ENCODE measurements at places on chromosomes 7 and 10.

DNA sequence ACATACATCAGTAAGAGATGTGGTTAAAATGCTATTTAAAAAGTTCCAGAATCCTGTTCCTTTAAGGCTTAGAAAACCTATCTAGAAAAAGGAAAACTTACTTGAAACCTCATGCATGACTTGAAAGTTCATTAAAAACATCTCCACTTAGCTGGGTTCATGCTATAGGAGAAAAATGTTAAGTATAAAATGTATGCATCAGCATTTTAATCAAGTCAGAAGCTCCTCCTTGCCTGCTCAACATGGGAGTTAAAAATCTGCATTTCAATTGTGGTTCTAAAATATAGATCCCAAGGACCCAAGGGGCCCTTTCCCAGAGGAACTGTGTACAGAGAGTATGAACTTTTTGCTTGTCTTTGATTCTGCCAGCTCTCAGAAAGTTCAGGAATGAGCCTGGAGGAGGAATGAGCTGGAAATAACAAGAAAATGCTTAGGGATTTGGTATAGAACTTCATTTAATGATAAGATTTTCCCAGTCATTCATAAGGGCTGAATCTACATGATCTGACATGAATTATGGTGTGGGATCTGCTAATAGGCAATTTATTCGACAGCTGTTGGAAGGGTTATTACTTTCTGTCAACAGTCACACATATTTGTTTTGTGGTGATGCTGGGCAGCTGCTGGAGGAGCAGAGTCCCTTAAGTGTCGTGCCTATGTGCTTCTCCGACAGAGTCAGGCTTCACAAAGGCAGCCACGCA, 85.6 kb upstream of the MTPN start:
- DNase-seq, result no peak

GRCh38 chr7:152035817-152036216, 10.3 kb downstream of the GALNT11 start:
- DNase-seq, result no peak

DNA sequence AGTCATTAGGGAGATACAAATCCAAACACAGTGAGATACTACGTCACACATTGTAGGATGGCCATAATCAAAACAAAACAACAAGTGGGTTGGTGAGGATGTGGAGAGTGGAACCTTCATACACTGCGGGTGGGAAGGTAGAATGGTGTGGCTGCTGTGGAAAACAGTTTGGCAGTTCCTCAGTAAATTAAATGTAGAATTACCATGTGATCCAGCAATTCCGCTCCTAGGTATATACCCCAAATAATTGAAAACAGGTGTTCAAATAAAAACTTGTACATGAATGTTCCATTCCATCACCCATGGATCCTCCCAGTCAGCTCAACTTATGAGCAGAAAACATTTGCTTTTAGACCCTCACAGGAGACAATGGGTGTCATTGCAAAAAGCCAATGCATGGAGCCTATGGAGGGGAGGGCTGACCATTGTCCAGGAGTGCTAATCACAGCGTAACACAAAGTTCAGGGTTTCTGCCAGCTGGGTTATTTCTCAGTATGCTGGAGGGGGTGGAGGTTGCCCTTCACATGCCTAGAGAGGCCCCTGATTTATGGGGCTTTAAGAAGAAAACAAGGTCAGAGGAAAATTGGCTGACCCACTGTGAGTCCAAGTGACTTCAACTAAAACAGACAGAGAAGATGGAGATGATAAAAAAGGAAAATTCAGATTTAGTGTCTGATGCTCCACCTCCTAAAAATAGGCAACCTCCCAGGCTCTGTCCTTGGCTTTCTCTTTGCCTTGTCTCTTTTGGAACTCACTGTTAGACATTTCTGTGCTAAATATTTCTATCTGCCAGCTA, 124.1 kb downstream of the WDR11 start:
- no peak for DNase-seq

DNA sequence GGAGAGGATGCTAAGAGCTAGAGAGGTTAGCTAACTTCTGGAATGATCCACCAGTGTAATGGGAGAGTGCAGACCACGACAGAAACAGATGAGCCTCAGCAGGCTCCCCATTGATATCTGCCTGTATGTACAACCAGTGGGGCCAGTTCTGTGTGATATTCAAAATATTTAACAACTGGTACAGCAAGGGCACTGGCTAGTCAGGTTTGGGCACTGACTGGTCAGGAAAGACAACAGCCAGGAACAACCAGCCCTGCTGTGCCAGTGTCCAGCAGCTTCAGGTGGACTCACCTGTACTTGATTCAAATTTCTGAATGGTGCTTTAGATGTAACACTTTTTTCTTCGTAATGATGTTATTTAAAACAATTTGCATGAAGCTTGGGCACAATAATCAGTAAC, 5.9 kb upstream of the TRIL start:
- DNase-seq, result no peak

- no peak for DNase-seq
These were observed 281.8 kb upstream of the KLF6 start for GRCh38 chr10:4066581-4067390.

GRCh38 chr7:155799514-155799913, 12.7 kb downstream of the SHH start:
- no peak for DNase-seq

DNA sequence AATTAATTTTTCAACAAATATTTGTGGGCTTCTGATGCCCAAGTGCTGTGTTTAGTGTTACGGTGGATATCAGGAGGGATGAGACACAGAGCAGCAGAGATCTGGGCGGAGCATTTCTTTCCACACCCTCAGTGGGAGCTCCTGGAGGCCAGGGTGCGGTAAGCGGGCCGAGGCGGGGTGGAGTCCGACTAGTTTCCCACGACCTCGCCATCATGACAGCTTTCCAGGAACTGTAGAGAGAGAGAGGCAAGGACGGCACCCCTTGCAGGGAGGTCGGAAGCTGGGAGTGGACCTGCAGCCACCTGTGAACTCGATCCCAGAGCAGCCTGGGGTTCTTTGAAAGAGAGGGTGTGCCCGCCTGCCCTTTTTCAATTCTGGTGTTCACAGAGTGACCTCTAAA, 128.2 kb downstream of the ACTR3B start:
- no peak for DNase-seq

DNA sequence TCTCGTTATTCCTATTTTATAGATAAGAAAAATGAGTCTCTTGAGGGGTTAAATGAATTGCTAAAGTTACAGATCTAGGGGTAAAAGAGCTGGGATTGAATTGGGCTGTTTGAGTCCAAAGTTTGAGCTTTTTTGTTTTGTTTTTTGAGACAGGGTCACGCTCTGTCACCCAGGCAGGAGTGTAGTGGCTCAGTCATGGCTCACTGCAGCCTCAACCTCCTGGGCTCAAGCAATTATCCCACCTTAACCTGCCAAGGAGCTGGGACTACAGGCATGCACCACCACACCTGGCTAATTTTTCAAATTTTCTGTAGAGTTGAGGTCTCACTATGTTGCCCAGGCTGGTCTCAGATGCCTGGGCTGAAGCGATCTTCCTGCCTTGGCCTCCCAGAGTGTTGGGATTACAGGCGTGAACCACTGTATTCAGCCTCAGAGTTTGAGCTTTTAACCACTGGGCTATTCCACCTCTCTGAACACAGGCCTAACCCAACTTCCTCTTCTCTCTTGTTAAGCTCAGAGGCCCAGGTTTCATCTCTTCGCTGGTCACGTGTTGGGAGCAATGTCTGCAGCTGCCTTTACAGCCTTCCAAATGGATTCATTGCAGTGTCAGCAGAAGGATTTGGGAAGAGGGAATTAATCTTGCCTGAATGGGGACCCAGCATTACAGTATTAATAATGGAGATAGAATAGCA, 8.0 kb downstream of the SUFU start:
- no peak for DNase-seq

- no peak for DNase-seq
These were observed 893.9 kb downstream of the CCSER2 start for GRCh38 chr10:85222300-85222699.

- no peak for DNase-seq
These were observed 52.1 kb downstream of the SH2D4B start for GRCh38 chr10:80589726-80590373.

DNA sequence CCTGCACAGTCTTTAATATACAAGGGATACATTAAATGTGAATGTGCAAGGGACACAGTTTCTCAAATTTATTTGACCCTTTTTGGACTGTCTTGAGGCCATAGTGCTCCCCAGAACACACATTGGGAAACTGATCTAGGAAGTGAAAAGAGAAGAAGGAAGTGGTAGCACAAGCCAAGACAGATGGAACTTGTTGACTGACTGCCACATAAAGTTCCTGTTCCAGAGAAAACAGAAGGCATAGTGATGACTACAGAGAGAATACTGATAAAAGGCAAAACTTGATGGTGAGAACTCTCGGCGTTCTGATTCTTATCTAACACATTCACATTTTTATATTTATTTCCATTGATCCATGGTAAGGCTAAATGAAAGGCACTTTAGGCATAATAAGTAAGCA, 1216.4 kb downstream of the CNTNAP2 start:
- no peak for DNase-seq

- DNase-seq, result no peak
These were observed 142.5 kb downstream of the SRPK2 start for GRCh38 chr7:105246256-105246655.

- DNase-seq, result no peak
These were observed 859.8 kb downstream of the LRMDA start for GRCh38 chr10:76291175-76291574.

Data from stimulated activated CD4-positive, alpha-beta T cell treated with anti-CD3 and anti-CD28 coated beads, Interleukin-2, amount 100 ng/mL, for 48 hours (primary cell).